Kidney glomerular epithelial cell (primary cell): ENCODE measurements at places on chromosomes 5 and 9.

DNA sequence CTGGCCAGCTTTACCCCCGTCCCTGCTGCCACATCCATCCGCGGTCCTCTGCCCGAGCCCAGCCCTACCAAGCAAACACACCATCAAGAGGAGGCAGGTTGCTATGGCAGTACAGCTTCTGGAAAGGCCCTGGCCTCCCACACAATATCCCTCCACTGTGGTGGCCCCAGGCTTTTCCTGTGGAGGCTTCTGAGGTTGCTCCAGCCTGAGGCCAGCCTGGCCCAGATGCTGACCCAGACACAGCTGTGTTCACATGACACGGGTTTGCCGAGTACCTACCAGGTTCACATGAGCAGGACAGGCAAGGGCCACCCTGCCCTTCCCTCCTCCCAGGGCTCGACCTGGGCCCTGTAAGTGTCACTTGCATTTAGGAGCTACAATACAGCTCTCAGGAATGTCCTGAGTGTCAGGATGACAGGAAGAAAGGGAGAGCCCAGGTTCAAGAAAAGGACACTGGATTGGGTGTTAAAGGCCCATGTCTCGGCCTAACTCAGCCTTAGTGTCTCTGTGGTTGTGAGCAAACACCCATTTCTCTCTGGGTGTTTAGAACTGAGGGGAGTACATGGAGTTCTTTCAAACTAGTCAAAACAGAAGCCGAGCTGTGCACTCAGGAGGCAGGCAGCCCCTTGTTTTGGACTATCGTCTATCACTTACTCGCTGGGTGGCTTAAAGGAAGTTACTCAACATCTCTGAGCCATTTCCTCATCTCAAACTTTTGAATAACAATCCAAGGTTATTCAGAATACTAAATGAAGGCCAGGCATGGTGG is 40.2 kb downstream of the NAIF1 start:
- DNase-seq, result no peak

DNA sequence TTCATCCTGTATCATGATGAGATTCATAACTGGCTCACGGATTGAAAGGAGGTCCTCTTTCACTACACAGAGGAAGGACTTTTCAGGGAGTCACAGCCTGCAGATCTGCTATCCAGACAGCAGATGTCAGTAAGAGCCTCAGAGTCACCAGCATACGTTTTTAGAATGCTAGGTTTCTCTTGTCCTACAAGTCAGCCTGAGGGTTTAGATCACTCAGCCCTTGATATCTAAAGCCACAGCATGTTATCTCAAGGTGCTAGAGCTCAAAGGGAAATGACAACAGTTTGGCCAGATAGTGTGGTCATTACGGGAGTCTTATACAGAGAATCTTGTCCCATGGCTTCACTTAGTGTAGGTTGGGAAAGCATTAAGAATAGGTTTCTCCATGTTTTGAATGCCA is 30.9 kb upstream of the SLC46A2 start:
- DNase-seq, result peak; percentile 53

GRCh38 chr9:557601-558201 is 283.8 kb upstream of the DMRT1 start:
- DNase-seq, result peak; percentile 68

- no peak for DNase-seq
These were observed 154.8 kb upstream of the TBC1D2 start for GRCh38 chr9:98410185-98410697.

GRCh38 chr5:76403766-76404222 is 709 bp downstream of the IQGAP2 start:
- DNase-seq, result peak; percentile 4

DNA sequence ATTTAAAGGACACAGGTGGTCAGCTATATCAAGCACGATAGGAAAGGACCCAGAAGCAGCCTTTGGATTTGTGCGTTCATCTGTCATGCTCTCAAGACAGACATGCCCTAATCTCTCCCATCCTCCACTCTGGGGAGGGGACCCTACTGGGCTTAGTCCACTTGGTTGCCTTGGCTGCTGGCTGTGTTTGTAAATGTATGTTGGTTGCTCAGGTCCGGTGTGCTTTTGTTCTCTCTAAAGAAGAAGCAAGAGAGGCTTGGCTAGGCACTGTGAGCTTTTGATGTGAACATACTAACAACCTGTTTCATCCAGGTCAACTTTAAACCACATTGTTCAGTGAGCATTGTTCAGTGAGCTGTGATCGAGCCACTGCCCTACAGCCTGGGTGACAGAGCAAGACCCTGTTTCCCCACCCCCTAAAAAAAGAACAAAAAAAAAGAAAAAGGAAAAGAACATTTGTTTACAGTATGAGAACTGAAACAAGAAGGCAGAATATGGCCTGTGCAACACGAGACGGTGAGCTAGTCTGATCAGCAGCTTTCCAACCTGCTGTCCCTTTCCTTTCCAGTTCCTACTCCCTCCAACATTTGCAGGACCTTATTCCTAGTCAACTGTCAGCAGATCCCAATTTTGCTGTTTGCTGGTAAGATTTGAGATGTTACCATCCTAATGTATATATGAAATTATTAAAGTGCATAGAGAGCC is 228.3 kb downstream of the ARHGAP26 start:
- no peak for DNase-seq

- peak; percentile 66 for DNase-seq
These were observed 199.9 kb upstream of the CDKN2B start for GRCh38 chr9:22208846-22209585.

- DNase-seq, result no peak
These were observed 141.3 kb downstream of the SCAMP1 start for GRCh38 chr5:78501411-78502352.

DNA sequence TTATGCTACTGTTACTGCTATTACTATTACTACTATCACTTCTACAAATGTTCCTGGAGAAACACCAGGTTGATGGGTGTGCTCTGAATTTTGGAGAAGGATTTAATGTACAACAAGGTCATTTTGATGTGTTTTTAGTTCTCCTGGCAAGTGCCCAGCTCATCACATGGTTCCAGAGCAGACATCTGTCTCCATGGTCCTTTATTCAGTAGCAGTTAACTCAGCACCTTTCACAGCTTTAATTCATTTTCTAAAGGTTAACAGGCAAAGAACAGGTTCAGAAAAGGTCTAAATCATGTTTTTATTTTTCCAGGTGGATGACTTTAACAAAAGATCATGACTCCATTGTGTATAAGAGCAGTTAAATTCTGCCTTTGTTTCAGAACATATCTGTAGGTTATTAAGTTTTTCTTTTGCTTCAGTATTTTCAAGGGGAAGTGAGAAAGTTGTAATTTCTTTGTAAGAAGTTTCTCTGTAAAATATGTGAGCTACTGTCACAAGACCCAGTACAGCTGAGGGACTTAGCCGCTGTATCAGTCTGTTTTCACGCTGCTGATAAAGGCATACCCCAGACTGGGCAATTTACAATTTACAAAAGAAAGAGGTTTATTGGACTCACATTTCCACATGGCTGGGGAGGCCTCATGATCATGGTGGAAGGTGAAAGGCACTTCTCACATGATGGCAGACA is 41.9 kb downstream of the MTRR start:
- no peak for DNase-seq

DNA sequence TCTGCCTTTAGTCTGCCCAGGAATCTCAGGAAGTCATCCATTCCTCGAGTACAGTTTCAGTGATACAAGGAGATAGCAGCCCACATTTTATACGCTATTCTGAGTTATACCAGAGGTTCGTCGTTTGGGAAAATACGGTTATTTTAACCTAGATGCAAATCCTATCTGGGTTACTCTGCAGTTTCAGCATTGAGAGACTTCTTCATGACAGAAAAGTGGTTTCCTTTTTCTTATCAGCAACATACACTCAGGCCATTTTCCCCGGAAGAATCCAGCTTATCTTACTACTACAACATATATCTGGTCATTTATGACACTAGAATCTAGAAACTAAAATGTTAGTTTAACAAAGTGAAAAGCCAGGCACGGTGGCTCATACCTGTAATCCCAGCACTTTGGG is 83.4 kb upstream of the IQGAP2 start:
- no peak for DNase-seq

- DNase-seq, result no peak
These were observed 252.2 kb downstream of the NR2F1-AS1 start for GRCh38 chr5:93328833-93329232.

DNA sequence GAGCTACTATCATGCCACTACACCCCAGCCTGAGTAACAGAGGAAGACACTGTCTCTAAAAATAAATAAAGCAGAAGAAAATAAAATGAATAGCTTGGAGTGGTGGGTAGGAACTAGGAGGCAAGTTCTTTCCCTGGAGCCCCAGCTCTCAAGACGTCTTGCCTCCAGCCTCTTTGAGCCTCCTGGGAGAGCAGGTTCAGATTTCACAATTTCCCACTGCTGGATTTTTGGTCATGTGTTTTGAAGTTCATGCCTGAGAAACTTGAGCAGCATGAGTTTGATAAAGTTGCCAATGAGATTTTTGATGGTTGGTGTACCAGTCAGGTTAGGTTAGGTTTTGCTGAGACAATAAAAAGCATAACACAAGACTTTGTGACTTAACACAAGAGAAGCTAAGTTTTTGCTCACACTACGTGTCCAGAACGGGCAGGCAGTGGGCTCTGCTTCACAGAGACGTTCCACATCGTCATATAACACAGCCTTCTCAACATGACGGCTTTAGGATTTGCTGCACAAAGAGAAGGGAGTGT is 4.1 kb upstream of the CCDC69 start:
- DNase-seq, result no peak

DNA sequence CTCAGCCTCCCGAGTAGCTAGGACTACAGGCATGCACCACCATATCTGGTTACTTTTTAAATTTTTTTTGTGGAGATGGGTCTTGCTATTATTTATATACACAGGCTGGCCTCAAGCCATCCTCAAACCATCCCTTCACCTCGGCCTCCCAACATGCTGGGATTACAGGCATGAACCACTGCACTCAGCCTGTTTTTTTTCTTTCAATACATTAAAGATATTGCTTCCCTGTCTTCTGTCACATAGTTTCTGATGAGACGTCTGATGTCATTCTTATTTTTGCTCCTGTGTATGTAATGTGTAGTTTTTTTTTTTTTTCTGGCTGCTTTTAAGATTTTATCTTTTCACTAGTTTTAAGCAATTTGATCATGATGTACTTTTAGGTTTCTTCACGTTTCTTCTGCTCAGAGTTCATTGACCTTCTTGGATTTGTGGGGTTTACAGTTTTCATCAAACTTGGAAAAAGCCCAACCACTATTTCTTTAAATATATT is 11.4 kb upstream of the RGS3 start:
- no peak for DNase-seq

GRCh38 chr5:40678460-40679147 is 1.1 kb upstream of the PTGER4 start:
- no peak for DNase-seq

DNA sequence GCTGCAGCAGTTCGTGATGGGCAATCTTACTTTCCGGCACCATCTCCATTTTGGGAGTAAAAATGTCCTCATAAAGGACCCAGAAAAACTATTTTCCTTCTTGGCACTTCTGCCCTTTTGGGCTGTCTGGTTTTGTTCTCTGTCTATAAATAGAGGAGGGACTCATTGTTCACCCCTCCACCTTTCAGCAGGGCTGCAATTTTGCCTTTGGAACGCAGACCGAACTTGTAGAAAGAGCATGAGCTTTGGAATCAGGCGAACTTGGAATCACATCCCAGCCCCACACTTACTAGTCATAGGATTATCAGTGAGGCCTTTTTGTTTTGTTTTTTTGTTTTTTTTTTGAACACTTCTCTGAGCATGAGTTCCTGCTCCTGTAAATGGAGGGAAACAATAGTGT is 178.1 kb upstream of the IL12B start:
- DNase-seq, result no peak

GRCh38 chr9:129719135-129719534 is 33.7 kb downstream of the PTGES start:
- no peak for DNase-seq

DNA sequence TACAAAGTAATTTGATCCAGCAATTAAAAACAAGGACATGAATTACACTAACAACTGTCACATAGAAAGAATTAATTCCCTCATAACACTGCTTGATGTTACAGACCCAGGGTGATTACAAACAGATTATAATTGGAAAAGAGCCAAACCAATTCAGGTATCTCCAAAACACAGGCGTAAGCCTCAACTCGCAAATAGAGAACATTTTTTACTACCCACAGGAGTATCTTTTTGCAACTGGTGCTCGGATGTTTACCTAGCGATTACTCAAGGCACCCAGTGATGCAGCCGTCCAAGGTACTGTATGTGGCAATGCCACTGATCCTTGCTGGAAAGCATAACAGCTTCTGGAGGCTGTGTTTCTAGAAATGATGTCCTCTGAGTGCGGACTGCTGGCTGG is 386.1 kb upstream of the KIF2A start:
- DNase-seq, result no peak

DNA sequence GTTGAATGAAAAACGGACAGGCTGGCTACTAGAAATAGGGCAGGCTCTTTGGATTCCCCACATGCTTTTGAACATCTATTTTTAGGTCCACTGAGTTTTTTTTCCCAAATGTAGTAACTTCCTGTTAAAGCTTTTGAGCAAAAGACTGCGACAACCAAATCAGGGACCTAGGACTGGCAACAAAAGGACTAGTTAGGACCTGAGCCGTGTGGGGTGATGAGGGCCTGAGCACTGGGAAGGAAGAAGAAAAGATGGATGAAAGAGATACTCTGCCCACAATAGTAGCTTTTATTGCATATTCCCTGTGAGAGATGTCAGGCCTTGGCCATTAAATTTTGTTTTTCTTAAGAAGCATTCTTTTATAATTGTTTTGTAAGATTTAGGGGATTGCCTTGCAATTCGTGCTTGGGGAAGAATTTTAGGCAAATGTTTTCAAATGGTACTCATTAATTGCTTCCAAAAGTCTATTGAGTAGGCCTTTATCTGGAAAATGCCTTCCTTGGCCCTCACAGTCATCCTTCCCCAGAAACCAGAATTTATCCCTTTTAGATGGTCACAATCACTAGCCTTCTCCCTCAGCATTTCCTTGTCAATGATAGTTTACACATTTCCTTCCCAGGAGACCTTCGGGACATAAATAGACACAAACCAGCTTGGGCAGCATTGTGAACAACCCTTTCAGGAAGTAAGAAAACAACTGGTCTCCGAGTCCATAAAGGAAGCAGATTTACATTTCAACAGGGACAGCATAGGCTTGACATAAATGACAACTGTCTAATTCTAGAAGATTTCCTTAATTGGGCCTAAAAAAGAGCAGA is 166.5 kb downstream of the RMI1 start:
- no peak for DNase-seq

- DNase-seq, result no peak
These were observed 50.2 kb upstream of the SLC44A1 start for GRCh38 chr9:105194234-105194633.

DNA sequence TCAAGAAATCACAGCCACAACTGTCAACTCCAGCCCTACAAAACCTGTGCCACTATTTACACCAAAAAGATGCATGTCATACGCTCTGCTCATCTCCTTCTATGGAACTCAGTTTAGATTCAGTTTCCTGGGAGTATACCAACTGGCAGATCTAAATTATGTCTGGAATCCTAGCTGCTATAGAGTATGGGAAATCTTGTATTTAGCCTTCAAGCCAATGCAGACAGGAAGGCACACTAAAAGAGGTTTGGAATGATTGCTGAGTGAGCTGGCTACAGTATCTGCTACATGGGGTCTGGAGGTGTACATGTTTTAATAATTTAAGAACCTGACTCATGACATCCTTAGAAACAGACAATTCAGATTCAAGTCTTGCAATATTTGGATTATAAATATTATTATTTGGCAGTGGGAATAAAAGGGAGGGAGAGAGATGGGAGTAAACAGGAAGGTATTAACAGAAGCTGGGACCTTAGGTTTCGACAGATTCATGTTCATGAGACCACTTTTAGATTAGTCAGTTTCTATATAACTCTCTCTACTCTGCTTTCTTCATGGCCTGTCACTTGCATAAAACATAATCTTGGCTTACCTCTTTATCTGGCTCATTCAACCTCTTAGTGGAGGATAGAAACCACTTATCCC is 178.8 kb upstream of the HAPLN1 start:
- no peak for DNase-seq
